Activated T-helper 1 cell treated with anti-CD3 and anti-CD28 coated beads, Interleukin-2, amount 50 U/mL, for 16 hours (primary cell): ENCODE measurements at places on chromosomes 5 and 9.
A peak's percentile ranks its signal among the peaks of the same experiment; 100 is the strongest.

- DNase-seq, result no peak
Observed at GRCh38 chr5:112975721-112976431, 722 bp upstream of the DCP2 start.

DNA sequence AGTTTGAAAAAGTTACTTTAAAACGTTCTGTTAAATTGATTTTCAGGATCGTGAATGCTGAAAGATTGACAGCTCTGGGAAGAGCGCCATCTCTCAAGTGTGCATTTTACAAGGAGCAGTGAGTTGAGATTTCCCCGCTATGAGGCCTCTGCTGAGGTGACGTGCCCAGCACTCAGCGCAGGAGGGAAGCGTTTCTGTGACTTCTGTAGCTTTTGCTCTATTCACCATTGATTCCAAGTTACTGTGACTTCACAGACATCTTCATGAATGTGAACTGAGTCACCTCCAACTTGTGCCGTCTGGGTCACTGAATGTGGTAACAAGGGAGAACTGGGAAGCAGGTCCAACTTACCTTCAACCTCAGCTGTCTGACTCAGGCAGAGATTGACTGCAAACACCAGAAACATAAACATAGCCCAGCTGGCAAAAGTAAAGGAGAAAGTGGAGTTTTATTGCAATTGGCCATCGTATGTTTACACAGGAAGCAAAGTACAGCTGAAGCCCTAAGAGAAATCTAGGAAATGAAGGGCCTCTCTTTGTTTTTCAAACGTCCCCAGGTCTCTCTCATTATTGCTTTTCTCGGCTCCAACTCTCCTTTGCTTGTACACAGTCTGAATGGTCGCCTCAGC is 428.8 kb upstream of the CLINT1 start:
- DNase-seq, result no peak

- DNase-seq, result no peak
Observed at GRCh38 chr5:92703976-92704375, 877.0 kb downstream of the NR2F1-AS1 start.

GRCh38 chr5:71731015-71731414 is 11.9 kb downstream of the CARTPT start:
- no peak for DNase-seq

DNA sequence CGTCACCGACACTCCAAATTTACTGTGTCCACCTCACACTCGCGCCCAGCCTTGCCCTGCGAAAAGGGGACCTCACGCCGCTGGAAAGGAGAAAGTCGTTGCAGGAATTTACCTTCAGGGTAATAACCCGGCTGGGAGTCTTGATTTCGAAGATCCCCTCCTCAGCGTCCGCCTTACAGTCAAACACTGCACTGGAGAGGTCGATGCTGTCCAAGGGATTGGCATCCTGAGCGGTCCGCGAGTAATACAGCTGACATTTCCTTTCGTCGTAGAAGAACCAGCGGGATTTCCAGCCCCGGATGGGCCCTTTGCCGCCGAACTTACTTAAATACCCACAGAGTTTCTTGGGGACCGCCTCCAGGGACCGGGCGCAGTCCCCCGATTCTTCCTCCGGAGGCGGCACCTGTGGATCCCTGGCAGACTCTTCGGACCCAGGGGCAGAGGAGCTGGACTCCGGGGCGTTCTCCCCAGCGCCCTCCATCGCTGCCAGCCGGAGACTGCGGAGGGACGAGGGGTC is 330 bp downstream of the TBC1D2 start:
- no peak for DNase-seq

DNA sequence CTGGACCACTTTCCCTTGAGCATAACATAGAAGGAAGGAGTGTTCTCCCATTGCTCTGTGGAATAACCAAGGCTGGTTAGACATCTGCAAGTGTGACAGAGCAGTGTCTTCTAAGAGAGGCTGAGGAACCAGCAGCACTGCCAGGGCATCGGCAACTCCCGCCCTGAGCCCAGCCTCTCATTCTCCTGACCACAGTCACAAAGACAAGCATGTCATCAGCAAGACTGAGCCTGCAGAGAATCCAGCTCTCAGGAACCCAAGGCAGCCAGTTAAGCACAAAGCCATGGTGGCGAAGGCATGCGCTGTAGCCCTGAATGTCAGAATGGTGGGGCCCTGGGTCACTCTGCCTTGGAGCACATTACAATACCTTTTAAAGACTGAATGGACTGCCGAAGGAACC is 253.9 kb downstream of the AGTPBP1 start:
- no peak for DNase-seq

- DNase-seq, result no peak
Observed at GRCh38 chr5:173354645-173355044, 26.4 kb upstream of the STC2 start.

- no peak for DNase-seq
Observed at GRCh38 chr5:163623524-163623923, 118.1 kb downstream of the MAT2B start.

DNA sequence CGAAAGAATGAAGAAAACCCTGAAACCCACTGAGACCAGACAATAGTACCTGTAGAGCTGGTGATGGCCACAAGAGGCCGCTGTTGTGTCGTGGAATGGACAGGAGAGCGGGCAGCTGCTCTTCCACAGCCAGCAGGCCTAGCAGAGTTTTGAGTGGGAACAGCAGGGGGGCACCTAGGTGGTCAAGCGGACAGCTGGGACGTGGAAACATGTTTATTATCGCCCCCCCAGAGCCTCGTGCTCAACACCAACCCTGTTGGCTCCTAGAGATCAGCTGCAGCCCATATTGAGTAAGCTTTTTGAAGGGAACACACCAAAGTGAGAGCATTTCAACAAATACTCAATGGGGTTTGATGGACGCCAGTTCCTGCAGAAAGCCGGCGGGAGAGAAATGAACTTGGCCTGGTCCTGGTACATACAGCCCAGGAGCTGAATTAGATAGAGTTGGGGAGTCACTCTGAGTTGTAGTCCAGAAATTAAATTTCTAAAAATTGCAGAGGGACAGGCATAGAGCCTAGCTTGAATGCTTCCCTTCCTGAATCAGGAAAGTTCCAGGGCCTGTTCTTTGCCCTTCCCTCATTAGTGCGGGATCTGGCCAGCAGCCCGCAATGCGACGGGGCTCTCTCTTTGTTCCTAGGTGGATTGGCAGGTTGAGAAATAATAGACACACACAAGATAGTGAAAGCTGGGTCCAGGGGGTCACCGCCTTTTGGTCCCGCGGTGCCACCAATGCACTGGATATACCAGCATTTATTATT is 33.8 kb downstream of the MFAP3 start:
- peak; percentile 67 for DNase-seq

DNA sequence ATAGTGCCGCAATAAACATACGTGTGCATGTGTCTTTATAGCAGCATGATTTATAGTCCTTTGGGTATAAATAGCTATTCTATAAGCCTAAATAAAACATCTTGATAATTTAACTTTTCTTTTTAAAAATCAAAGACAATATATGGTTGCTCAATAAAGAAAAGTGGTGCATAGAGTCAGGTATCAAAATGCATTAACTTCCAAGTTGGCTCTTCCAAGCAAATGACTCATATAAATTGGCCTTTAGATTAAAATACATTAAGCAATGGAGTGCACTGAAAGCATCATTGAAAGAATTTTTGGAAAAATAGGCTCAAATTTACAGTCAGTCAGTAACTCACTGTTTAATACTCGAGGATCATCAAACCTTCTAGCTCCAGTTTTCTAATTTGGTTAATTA is 106.6 kb downstream of the PLCXD3 start:
- DNase-seq, result no peak

DNA sequence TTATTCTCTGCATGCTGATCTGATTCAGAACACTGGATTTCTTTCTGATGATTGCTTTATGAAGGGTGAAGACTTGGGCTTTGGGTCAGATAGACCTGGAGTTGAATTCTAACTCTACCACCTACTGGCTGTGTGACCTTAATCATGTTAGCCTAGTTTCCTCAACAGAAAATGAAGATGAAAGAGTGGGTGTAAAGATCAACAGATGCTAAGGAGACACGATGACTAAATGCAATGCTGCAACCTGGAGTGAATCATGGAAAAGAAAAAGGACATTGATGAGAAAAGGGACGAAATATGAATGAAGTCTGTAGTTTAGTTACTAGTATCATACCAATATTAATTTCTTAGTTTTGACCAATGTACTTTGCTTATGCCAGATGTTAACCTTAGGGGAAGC is 27.8 kb upstream of the DENND1A start:
- no peak for DNase-seq

DNA sequence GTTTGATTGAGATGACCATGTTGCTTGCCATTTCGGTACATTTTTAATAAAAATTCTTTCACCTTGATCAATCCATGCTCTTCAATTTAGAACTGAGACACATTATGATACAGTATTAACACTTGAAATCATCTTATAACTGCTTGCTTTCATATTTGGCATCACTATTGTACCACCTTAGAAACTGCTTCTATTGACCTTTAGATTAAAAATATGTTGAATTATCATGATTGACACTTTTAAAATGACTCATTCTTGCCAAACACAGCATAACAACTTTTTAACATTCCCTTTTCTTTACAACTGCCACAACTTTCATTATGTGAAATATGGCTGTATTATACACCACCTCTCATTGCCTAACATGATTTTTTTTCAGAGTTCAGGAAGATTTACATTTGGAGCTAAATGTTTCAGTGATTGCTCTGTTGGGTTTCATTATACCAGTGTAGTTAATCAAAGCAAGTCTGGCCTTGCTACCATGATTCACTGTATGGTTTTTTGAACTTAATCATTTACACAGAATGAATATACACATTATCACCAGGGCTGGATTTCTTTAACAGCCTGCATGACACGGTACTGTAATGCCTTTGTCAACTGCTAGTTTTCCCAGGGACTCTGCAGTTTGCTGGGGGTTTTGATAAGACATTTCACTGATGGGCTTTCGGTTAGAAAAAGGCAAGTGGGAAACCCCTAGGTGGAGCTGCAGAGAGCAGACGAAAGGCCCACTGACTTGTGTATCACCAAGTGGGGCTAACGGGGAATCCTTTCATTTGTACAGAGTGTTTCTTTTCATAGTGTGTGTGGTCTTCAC is 93.6 kb upstream of the TLE4 start:
- DNase-seq, result no peak

- DNase-seq, result no peak
Observed at GRCh38 chr5:102918986-102919610, 164.0 kb downstream of the PAM start.

DNA sequence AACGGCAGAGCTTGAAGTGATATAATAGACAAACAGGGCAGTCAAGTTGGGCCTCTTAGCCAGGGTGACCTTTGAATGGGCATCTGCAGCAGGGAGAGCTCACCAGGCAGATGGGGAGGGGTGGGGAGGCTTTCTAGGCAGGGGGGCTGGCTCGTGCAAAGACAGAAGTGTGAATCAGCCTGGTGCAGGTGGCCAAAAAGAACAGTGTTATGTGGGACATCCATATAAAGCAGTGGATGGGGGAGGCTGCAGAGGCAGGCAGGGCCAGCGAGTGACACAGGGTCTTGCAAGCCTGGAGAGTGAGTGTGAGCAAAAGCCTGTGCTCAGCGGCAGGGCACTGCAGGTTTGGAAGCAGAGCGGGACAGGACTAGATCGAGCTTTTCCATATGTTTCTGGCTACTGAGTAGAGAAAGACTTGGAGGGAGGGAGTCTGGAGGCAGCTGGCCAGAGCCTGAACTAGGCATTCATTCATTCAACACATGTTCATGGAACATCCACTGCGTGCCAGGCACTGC is 14.2 kb upstream of the TTLL11 start:
- DNase-seq, result no peak

GRCh38 chr5:160357861-160358411 is 12.5 kb downstream of the C1QTNF2 start:
- no peak for DNase-seq

- no peak for DNase-seq
Observed at GRCh38 chr5:67790390-67790789, 425.2 kb upstream of the PIK3R1 start.

- DNase-seq, result no peak
Observed at GRCh38 chr9:33129886-33130881, 37.0 kb downstream of the B4GALT1 start.

- DNase-seq, result no peak
Observed at GRCh38 chr9:122036408-122036807, 56.7 kb downstream of the TTLL11 start.

- no peak for DNase-seq
Observed at GRCh38 chr9:77667151-77667550, 19.0 kb upstream of the GNA14 start.

DNA sequence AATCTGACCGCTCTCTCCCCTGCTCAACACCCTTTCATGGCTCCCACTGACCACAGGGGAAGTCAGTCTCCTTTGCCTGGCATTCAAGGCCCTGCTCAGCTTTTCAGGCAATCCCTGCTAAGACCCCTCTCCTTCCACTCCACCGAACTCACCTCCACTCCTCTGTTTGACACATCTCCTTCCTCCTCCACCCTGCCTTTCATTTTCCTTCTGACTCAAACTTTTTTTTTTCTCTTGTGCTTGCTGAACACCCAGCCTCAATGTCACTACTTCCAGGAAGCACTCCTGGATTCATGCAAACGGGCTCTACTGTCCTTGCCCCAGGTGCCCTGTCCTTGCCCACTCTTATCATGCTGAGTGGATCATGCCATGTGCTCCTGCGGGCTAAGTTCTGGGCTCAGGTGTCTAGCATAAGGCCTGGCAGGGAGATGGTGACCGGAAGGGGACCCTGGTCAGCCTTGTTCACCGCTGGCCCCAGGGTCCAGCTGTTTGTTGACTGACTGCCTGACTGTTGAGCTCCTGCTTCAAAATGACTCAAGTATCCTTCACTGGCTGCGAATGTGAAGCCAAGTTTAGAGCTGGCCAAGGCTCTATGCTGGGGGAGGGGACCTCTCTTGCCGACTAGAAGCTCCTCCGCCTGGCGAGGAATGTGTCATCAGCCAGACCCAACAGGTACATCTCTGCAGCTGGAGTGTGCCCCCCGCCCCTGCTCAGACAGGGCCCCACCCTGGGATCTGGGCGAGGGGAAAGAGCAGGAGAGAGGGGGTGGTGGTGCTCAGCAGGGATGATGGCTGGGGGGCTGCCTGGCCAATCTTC is 6.2 kb downstream of the NR5A1 start:
- DNase-seq, result no peak

DNA sequence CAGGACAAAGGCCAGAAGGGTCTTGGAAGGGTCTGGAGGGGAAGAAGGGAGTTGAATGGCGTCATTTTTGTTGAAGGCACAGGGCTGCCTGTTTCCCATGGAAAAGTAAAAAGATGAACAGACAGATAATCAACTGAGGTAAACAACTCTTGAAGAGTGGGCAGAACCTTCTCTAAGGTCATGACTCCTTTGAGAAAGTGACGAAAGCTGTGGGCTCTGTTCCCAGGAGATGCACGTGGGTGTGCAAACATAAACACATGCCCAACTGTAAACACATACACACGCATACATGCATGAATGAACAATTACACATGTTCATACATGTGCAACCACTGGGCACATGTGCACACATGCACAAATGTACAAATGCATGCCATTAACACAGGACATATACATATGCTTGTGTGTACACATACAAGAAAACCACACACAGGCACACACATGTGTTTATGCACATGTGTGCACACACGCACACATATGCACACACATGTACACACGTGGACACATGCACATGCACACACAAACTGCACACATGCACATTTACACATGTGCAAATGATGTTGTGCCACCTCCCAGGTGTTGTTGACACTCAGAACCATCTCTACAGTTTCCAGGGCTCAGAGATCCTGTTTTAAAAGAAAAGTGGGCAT is 143.3 kb downstream of the GADD45G start:
- DNase-seq, result no peak
